Muscle of arm (tissue), 14 donors: ENCODE measurements at places on chromosomes 12 and 14.

DNA sequence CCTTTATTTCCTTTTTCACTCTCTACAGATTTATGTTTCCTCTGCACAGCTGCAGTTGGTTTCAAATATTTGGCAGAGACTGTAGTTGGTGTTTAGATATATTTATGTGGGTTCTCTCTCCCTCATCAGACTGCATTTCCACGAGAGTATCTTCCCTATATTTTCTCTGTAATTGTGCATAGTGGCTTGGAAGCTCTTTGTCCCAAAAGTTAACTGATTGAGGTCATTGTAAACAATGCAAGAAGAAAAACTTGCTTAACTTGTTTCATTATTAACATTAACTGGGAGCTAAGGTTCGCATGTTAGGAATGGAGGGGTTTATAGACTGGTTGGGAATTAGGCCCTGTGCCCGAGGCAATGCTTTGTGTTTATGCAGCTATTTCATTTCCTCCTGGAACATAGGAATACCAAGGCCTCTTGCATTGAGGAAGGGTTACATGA, 216.9 kb upstream of the HMGA2 start:
- no peak for DNase-seq

- no peak for DNase-seq
Measured at GRCh38 chr12:23528316-23528715, 421.2 kb downstream of the SOX5 start.

DNA sequence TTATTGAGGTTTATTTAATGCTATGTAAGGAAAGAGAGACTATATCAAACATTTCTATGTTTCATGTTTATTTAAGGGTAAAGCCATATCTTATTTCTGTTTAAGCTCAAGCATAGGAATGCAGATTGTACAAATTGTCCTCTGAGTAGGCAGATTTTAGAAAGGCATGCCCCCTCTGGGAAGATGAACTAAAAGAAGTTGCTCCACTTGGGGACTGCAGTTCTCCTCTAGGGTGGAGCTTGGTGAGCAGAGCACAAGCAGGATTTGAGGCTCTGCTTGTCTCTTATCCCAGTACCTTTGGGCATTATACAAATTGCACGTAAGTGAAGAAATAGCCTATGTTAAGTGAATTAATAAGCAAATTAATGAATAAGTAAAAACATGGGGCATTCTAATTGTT, 96.2 kb upstream of the PDE3A start:
- no peak for DNase-seq

- DNase-seq = no peak
Measured at GRCh38 chr14:44565968-44566367, 58.9 kb upstream of the FSCB start.

GRCh38 chr14:69657950-69658355, 46.6 kb downstream of the SUSD6 start:
- no peak for DNase-seq

DNA sequence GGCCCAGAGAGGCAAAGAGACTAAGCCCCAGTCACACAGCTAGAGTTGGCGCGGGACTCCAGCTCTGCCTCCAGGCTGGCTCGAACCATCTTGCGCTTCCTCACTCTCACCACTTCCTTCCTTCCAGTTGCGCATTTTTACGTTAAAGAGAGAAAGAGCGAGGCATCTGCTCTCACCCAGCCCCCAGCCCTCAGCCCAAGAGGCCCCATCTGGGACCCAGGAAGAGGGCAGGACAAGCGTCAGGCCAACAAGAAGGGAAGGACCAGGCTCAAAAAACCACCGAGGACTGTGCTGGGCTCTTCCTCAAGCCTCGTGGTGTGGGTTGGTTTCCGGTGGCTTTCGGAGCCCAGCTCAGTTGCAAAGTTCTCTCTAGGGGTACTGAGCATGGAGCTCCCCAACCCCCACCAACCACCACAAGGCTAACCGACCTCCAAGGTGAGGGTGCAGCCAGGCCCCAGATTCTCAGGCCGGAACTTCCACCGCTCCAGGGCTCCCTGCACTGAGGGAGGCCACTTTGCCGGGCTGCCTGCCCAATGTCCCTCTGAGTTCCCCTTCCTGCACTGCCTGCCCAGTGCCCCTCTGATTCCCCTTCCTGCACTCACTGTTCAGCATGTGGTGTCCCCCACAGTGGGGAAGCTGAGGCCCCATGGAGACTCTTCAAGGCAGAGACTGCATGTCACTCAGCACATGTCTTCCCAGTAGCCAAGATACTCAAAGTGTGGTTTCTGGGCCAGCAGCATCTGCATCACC, 35.9 kb downstream of the TESC start:
- peak; percentile 26 for DNase-seq

- DNase-seq = no peak
Measured at GRCh38 chr12:121443911-121444841, 44.3 kb downstream of the RNF34 start.

DNA sequence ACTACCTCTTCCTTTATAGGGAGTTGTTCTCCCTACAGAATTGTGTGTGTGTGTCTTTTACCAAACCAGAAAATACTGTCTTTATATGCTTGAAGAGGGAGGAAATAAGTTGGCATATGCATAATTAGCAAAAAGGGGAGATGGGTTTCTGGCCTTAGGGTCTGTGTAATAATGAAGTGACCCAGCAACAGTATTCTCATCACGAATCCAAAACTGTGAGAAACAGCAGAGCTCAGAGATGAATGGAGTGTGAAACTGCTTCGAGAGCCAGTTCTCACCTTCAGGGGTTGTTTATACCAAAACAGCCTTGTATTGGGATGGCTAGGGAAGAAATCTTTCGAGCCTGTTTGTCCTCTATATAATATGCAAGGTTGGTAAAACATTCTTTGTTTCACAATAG, 227.5 kb downstream of the MON2 start:
- DNase-seq = no peak

- peak; percentile 61 for DNase-seq
Measured at GRCh38 chr12:112419297-112420133, 768 bp downstream of the PTPN11 start.

- DNase-seq = no peak
Measured at GRCh38 chr14:68145036-68145435, 325.5 kb downstream of the RAD51B start.

DNA sequence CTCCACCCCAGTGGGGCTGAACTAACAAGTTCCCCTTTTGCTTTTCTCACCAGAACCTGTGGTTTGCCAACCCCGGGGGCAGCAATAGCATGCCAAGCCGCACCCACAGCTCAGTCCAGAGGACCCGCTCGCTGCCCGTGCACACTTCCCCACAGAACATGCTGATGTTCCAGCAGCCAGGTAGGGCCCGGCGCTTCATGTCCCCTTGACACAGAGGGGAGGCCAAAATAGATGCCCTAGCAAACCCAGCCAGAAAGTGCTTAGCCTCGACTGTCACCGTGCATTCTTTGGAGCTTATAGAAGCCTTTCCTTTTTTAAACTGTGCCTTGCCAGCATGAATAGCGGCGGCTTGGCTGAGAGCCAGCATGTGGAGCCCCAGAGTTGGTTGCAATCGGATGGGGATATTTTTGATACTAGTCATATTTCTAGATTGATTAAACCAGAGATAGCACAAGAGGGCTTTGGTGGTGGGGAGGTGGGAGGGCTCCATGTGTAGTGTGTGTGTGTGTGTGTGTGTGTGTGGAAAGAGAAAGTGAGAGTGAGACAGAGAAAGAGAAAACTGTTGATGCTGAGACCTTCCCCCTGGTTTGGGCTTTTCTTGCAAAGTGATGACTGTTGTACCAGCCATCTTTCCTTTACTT, 126.1 kb downstream of the GCH1 start:
- DNase-seq = no peak

DNA sequence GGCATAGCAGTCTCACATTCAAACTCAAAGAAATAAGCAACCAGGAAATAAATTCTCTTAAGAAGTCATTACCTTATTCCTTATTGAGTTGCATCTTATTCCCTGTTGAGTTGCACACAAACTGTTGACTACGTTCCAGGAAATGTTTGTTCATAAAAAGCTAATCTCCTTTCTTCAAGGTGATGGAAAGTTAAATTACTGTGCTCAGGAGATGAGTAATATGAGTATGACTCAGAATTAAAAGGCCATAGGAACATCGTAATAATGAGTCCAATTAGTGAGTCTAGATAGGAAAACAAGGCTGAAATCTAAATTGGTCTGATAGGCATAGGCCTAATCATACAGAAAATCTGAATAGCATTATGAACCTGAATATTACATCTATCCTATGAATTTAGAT, 203.1 kb downstream of the SLC2A13 start:
- no peak for DNase-seq
